ENCODE measurements at places on chromosomes 3 and 15.

- no peak for DNase-seq
Observed at GRCh38 chr3:46482632-46483350, 15.0 kb upstream of the RTP3 start.

- no peak for DNase-seq
Observed at GRCh38 chr3:112633191-112633590, 7.8 kb downstream of the CCDC80 start.

DNA sequence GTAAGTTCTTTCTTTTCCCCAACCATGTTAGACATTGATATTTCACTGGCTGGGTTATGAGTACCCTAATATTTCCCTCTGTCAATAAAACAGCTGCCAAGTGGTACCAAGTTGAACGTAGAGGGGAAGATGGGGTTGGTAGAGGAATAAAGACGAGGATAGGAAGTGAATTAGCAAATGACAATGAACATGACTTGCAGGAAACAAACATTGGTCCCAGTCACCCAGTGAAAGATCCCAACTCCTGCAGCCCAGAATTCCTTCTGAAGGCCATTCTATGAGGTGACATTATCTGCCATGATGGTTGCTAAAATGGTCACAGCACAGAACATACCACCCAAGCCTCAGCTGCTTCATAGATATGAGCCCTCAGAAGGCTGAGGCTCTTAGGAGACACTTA, 159.0 kb upstream of the CTNNB1 start:
- DNase-seq: no peak

- DNase-seq: no peak
Observed at GRCh38 chr15:51335538-51336410, 2.6 kb downstream of the CYP19A1 start.

- no peak for DNase-seq
Observed at GRCh38 chr3:177906126-177906511, 630.1 kb upstream of the KCNMB2 start.

DNA sequence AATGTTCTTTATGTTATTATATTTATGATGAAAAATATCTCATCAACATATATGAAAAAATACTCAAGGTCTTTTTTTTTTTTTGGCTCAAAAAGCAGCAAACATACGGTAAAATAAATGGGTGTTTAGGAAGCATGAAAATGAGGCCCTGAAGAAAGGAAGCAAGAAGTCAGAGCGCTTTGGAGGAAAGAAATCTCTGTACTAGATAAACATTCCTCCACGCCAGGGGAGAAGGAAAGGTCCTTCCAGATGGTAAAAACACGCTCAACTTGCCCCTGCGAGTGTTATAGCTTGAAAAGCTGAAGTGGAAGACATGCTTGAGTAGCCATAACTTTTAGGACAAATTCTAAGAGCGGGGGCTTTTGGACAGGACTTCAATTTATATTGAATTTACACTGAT, 52.9 kb downstream of the FEM1B start:
- no peak for DNase-seq

- DNase-seq: no peak
Observed at GRCh38 chr15:25374143-25374542, 64.7 kb downstream of the UBE3A start.

GRCh38 chr15:68699881-68700454, 120.7 kb downstream of the ANP32A start:
- no peak for DNase-seq

DNA sequence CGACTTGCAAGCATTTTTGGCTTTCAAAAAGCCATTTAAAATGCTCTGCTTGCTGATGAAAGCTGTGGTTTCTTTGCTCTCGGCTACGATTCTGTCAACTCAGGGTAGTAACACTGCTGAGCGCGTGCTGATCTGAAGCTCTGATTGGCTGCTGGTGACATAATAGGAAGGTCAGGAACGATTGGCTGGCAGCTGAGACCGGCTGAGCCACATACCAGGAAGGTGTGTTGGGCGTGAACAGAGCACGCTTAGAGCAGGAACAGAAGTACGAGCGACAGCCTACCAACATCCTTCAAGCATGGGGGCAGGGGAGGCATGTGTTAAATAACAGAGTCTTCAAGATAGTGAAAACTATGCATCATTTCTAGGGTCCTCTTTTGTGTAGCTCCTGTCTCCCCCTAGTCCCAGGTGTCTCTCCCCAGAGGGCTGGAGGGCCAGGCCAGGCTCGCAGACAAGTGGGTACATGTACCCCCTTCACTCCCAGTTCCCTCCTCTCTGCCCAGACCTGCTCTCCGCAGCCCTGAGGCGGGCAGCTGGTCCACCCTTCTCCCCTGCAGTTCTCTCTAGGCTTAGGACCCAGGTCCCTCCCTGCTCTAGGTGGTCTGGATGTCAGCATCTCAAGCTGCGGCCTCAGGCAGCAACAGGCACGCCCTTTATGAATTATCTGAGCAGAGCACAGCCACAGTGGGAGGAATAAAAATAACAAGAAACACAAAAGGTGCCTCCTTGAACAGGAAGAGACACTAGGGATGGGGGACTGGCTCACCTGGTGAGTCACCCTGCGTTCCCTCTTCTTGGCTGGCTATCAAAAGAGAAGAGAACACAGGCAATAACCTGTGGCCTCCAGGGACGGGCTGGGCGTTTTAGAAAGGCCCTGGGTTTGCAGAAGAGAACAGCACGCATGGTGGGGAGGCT, 76.0 kb downstream of the TAMM41 start:
- peak; percentile 45 for DNase-seq

- no peak for DNase-seq
Observed at GRCh38 chr15:78070049-78070700, 7.3 kb downstream of the TBC1D2B start.

- DNase-seq: no peak
Observed at GRCh38 chr3:51176923-51177322, 208.2 kb upstream of the MANF start.

DNA sequence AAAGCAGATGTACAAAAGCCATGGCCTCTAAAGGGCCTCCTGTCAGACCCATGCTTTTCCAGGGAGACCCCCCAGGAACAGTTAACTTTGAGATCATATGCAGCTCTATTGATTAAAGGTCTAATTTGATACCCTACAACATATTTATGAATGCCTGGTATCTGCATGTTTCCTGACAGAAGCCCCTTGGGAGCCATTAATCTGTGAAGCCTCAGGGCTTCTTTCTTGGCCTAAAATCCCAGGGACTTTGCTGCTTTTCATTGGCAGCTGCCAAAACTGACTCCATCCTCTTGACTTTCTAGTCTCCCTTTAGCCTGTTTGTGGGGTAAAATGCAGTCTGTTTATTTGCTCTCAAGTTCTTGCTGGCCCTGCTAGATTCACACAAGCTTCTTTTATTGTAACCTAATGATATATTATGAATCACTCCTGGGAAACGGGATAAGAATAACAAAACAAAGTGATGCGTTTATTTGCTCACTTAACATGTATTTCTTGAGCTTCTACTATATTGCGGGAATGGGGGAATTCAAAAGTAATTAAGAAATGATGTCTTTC, 257.0 kb downstream of the LSAMP start:
- DNase-seq: no peak

DNA sequence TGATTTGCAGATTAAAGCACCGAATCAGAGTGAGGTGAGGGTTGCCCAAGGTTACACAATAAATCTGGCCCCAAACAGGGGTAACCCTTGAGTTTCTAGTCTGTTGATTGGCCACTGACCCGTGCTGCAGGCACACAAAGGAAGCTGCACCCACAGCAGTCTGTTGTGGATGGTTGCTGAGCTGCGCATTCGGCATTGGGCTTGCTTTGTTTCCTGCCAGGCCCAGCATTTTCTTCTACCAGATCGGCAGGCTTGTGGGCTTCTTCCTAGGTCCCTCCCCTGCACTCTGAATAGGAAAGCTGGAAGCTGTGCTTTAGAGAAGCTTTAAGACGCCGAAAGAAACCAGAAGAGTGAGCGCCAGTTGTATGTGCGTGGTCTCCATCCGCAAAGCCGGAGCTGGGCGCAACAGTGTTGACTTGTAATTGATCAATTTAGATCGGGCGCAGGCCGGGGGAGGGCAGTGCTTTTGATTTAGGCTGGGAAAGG, 12.1 kb downstream of the B3GNT5 start:
- DNase-seq: no peak

- no peak for DNase-seq
Observed at GRCh38 chr3:181056136-181056732, 66.7 kb upstream of the DNAJC19 start.

- no peak for DNase-seq
Observed at GRCh38 chr3:190193210-190193609, 72.5 kb upstream of the P3H2 start.

GRCh38 chr3:71046791-71047190, 536.7 kb downstream of the FOXP1 start:
- DNase-seq: no peak

DNA sequence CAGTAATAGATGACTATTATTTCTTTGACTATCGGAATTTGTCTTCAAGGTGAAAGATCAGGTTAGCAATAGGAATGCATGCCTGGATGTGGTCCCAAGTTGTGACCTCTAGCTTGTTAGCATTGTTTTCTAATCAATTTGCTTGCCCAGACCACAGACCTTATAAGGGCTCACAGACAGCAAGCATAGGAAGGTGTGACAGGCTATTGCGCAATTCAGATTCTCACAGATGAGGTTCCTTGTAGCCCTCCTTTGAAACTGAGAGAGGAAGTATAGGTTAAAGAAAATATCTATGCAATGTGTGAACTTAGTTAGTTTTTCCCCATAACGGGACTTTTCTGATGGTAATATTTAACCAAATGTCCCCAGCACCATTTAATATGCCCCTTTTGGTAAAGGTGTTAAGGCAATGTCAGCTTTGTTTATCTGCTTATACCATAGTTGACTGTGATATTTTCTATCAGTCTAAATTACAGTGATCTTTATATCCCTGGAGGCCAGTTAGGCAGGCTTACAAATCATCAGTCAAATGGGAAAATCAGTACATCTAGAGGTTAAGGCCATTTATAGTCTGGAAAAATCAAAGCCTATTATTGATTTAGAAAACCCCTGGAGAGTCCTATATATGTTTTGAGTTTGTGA, 168.1 kb upstream of the MBNL1 start:
- no peak for DNase-seq

GRCh38 chr15:88489321-88489720, 21.8 kb downstream of the MRPS11 start:
- no peak for DNase-seq

GRCh38 chr3:43005981-43006380, 26.9 kb downstream of the GASK1A start:
- no peak for DNase-seq

GRCh38 chr15:95594496-95594895, 736.0 kb upstream of the NR2F2 start:
- no peak for DNase-seq

DNA sequence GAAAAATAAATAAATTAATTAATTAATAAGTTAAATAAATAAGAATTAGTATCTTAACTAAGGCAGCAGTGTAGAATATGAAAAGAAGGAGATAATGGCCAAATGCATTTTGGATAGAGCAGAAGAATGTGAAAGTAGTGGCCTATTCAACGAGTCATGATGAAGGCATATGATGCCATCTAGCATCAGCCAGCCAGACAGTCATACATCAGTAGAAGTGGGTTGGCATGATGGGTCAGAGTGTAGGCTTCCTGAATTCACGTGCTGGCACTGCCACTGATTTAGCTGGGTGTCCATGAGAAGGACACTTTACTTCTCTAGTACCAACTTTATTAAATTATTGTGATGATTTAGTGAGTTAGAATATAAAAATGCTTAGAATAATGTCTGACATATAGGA, 256.1 kb upstream of the ARPP21 start:
- no peak for DNase-seq

DNA sequence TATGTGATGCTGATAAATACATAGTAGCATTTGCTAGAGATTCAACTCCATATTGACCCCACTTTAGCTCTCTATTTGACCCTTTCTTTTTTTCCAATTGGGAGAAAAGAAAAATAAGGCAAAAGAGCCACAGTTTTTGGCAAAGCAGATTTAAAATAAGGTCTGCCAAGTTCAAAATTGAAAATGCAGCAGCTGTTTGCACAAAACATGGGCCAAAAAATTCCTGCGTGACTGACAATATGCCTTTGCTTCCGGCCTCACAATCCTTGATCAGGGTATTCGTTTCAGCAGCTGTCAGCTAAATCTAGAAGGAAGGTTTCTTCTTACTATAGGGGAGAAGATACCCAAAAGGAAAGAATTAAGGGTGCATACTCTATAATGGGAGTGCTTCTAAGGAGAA, 563.5 kb upstream of the CCDC54 start:
- DNase-seq: no peak

DNA sequence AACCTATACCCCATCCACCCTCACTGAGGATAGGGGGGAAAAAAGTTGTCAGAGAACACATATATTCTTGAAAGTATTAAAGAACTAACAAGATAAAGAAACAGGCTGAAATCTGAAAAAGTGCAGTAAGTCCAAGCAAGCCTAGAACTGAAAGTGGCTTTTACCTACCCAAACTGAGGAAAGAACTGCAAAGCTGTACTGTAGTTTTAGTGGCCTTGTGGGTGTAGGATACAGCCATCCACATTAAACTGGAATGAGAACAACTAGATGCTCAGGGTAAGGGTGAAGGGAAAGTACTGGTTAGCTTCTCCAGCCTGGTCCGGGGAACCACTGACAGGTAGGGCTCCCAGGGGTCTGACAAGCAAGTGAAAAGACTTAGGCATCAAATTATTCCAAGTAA, 10.1 kb downstream of the UBP1 start:
- no peak for DNase-seq

DNA sequence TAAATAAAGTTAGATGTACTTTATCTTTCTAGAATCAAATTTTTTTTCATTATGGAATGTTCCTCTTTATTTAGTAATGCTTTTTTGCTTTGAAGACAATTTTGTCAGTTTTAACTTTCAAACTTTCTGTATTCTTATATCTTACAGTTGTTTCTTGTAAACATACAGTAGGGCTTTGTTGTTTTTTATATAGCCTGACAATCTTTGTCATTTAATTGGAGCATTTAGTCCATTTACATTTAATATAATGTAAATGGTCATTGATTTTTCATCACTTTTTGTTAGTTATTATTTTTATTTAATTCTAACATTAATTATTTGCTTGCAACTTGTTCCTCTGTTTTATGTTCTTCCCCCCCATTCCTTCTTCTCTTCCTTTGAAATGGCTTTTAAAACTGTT, 55.4 kb upstream of the RNU6-1 start:
- DNase-seq: no peak

GRCh38 chr15:99454941-99455788, 110.6 kb upstream of the MEF2A start:
- DNase-seq: no peak

- no peak for DNase-seq
Observed at GRCh38 chr15:96593735-96594134, 263.2 kb downstream of the NR2F2 start.

DNA sequence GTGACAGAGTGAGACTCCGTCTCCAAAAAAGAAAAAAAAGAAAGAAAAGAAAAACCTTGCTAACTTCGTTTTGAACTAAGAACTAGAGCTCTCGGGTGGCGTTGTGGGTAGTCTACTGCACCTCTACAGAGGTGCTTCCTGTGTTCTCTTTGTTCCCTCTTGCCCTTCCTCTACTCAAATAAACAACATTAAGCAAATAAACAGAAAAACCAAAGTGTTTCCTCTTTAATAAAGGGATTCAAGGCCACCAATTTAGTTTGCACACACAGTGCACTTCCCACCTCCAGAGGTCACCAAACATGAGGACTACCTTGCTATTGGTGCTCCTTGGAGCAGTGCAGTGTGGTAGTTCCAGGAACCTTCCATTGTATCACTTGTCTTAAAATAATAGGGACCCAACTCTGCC, 354.2 kb upstream of the TBL1XR1 start:
- no peak for DNase-seq

- no peak for DNase-seq
Observed at GRCh38 chr3:189903562-189904250, 217.0 kb downstream of the P3H2 start.

Measured in activated CD4-positive, alpha-beta T cell treated with anti-CD3 and anti-CD28 coated beads for 24 hours (primary cell).